A549 treated with ZK216348 at 1 μM for 4 hours (cell line): ENCODE measurements at places on chromosomes 12 and 14. TPM values are rescaled to one million over a fixed set of nuclear protein-coding genes. Genes with fewer than 3 reads are reported as not detected.

Gene TMPRSS12
- total RNA-seq, result not detected in 5 replicates

Gene RERG
- total RNA-seq, result 0.17 to 0.44 TPM (median 0.26 TPM) in 5 replicates

Gene PIWIL1
- not detected in 5 replicates for total RNA-seq

Gene ZCRB1
- total RNA-seq, result 54.7 to 79.0 TPM (median 59.2 TPM) in 5 replicates

Gene IRF9
- 15.5 to 24.9 TPM (median 19.7 TPM) in 5 replicates for total RNA-seq

Gene IRAK3
- 0.27 to 0.93 TPM (median 0.40 TPM) in 5 replicates for total RNA-seq

Gene TOMM20L
- not detected in 5 replicates for total RNA-seq

Gene IQSEC3
- not detected in 5 replicates for total RNA-seq

Gene ST8SIA1
- 0.11 TPM in 1 of 5 replicates, not detected in the others for total RNA-seq

Gene NDRG2
- 1.8 to 3.8 TPM (median 3.4 TPM) in 5 replicates for total RNA-seq

Gene SPATS2
- total RNA-seq, result 25.2 to 32.9 TPM (median 30.7 TPM) in 5 replicates

Gene SRRM4
- not detected in 5 replicates for total RNA-seq

Gene KRT79
- total RNA-seq, result 0.09 TPM in 1 of 5 replicates, not detected in the others

Gene ALDH6A1
- total RNA-seq, result 1.6 to 2.4 TPM (median 2.1 TPM) in 5 replicates

Gene REP15
- 0.45 to 0.64 TPM (median 0.55 TPM) in 4 of 5 replicates, not detected in the other for total RNA-seq

Gene TAS2R42
- total RNA-seq, result not detected in 5 replicates

Gene TBX5
- total RNA-seq, result not detected in 5 replicates

Gene SSPN
- 0.17 to 0.39 TPM (median 0.34 TPM) in 5 replicates for total RNA-seq

Gene ACRBP
- total RNA-seq, result 0.29 to 0.48 TPM (median 0.38 TPM) in 4 of 5 replicates, not detected in the other

Gene CARMIL3
- 0.22 to 0.74 TPM (median 0.60 TPM) in 5 replicates for total RNA-seq
